Stimulated activated CD4-positive, alpha-beta T cell treated with anti-CD3 and anti-CD28 coated beads, Interleukin-1b, Interleukin-23, amount 100 ng/mL, for 1 hour (primary cell): ENCODE measurements at places on chromosomes 4 and X.

DNA sequence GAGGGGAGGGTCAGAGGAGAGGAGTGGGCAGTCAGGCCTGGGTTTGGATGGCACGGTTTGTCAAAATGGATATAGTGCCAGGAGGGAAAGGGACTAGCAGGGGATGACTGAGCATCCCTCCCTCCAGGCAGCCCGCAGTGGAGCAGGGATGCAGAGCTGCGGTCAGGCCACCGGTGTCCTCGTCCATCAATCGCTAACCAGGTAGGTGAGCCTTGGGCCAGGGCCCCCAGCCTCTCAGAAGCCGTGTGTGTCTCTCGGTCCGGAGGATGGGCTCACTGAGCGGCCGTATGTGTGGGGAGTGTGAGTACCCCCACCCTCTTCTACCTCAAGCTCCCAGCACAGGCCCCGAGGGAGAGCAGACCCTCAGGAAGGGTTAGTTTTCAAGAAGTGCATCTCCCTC lies 538 bp upstream of the CYTL1 start:
- DNase-seq, result no peak

DNA sequence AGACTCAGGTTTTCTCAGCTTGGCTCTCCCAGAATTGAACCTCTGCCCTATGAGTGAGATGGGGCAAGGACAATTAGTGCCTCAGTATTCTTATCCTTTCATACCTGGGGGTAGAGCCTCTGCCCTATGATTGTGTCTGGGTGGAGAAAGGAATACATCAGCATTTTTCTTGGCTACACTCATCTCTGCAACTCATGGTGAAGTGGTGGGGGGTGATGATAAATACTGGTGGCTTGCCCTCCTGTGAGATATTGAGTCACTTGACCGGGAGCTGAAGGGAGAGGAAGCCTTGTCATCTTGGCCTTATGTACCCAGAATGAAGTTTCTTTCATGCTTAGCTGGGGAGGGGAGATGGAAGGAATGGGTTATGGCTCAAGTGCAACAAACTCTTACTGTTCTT lies 71.3 kb upstream of the ENOX2 start:
- DNase-seq, result no peak

DNA sequence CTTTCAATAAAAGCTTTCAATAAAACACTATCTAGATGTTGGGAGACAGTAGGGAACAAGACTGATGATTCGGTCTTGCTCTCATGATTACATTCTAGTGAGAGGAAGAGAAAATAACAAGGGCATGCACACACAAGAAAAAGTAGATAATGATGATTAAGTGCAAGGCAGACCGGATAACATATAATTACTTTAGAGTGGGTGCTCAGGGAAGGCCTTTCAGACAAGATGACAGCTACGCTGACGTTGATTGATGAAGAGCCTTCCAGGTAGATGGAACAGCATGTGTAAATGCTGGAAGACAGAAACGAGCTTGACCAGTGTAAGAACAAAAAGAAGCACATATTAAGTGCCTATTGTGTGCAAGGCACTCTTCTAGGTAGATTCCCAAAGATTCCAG lies 43.4 kb downstream of the TXK start:
- no peak for DNase-seq

DNA sequence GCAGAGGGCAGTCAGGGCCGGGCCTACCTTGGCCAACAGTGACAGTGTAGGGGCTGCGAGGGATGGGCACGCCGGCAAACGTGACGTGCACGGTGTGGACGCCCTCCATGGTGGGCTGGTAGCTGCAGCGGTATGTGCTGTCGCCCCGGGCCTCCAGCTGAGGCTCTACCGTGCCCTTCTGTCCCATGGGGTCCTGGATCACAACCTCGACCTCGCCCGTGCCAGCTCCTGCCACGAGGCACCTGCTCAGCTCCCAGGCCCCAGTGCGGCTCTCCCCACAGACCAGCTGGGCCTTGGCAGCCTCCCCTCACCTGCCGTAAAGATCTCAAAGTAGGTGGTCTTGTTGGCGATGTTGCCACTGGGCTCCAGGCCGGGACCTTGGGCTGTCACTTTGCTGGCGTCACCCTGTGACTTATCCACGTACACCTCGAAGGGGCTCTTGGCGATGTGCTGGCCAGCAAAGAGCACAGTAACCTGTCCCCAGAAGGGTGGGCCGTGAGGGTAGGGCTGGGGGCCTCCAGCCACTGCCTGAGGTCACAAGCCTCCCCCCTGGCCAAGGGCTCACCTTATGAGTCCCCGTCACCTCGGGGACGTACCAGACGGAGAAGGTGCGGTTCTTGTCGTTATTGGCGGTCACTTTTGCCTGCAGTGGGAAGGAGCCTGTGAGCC lies 8.3 kb downstream of the FLNA start:
- DNase-seq, result no peak

DNA sequence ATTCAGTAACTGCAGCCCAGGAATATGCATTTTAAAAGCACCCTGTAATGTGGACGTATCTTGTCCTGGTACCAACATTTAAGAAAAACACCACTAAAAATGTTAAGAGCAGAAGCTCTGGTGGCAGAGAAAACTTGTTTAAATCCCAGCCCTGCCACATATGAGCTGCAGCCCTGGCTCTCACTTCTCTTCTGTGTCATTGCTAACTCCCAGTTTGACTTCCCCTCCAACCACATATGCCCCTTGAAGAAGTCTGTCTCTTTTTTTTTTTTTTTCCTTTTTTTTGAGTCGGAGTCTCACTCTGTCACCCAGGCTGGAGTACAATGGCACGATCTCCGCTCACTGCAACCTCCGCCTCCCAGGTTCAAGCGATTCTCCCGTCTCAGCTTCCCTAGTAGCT lies 14.8 kb downstream of the LHFPL1 start:
- DNase-seq, result no peak

DNA sequence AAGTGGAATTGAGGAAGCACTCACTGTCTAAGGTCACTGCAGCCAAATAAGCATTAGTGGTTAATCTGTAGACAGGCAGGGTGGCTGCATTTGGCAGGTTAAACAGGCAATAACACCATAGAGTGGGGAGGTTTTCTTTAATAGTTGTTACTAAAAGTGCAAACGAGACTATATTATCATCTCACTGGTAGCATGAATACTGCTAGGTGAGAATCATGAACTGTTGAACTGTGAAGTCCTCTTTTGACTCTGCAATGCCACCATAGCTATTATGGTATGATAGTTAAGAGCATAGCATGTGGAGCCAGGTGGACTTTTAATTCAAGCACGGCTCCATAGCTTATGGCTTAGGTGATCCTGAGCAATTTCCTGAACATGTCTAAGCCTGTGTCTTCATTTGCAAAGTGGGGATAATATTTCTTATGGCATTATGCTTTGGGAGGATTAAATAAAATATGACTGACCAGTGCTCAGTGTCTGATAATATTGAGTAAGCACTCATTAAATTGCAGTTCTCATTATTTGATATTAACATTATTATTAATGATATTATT lies 235.6 kb upstream of the HHIP start:
- DNase-seq, result no peak

DNA sequence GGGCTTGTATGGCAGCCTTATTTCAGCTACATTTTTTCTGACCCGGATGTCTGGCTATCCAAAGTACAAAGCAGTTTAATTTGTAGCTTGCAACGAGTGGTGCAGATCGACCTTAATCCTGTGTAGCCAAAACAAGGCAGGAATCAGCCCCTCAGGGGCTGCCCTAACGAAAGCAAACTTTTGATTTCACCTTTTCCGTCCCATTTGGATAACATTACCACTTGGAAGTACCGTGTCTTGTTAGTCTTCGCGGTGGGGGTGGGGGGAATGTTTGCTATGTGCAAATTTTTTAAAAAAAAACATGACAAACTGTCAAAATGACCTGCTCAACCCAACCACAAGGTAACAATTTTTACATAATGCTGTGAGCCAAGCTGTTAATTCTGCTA lies 766 bp upstream of the DNAJB14 start:
- no peak for DNase-seq

DNA sequence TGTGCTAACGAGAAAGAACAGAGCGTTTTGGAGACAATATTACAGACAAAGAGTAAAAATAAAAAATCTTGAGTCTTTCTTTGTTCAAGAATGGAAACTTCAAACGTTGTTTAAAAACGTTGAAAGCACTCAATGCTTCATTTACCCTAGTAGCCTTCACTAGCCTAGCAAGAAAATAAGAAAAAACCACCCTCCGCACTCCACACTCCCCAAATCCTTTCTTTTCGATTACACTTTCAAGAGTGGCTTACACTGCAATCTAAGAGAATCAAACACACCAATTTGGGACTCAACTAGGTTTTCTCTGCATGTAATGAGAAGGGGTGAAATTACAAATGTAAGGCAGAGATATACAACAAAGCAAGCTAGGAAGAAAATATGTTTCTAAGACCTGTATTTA lies 4.7 kb downstream of the TMSB4X start:
- DNase-seq, result no peak

GRCh38 chr4:152101556-152102435 lies 341.0 kb upstream of the GATB start:
- no peak for DNase-seq

GRCh38 chr4:119725688-119726330 lies 97.2 kb upstream of the PDE5A start:
- DNase-seq, result no peak

GRCh38 chrX:151537572-151537971 lies 25.9 kb upstream of the PASD1 start:
- no peak for DNase-seq

DNA sequence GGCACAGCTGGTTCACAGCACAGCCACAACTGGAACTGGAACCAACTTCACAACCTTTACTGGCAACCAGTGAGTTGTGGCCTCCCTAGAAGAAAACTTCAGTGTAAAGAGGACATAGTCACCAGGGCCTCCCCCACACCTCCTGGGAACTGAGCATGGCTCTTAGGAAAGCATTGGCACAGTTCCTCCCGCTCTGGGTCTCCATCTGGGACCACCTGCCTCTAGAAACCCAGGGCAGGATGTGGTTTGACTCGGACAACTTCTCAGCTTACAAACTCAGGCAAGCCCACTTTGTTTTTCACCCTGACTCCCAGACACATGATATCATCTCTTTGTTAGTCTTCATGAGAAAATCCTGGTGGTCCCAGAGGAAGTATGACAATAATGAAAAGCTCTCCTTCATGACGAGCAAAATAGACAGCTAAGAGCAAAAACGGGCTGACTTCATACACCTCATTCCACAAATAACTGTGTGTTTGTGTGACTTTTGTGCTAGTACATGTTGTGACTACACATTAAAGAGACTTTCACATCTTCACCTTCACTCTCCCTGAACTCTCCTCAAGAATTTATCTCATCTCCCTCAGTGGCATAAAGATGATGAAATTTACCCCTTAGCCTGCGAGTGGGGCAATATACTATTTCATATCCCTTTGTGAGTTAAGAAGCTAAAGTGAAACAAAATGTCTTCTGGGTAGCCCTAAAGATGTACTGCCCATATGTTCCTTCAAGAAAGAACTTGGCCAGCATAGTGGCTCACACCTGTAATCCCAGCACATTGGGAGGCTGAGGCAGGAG lies 75.4 kb downstream of the SH3KBP1 start:
- DNase-seq, result no peak

DNA sequence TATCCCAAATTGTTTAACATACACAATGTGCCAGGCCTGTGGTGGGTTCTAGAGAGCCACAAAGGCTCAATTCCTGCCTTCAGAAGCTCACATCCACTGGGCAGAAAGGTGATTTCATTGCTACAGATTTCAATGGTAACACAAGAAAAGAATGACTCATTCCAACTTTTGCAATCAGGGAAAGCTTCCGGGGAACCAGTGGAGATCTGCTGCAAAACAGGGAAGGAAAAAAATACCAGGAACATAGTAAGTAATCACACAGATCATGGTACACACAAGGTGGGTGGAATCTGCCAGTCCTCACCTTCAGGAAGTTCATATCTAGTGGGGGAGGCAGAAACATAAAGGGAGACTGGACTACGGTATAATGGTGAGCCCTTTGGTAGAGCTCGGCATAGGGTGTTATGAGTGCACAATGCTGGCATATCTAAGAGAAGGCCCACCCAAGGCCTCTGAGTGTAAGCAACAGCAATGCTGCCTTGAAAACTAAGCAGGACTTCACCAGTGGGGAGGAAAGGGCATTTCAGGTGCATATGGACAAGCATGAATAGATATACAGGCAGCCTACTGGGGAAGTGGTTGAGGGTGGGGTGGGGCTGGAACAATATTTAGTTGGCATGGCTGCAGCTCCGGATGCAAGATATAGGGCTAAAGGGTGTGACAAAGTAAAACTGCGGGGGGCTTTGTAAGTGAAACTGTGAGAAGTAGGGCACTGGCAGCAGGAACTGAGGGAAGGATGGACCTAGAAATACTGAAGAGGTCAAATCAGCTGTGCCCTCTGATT lies 24.2 kb downstream of the GPRIN3 start:
- DNase-seq, result no peak

- no peak for DNase-seq
Observed at GRCh38 chr4:127249066-127249766, 383.5 kb upstream of the INTU start.

- no peak for DNase-seq
Observed at GRCh38 chr4:43776371-43776770, 672.2 kb downstream of the KCTD8 start.

GRCh38 chr4:142645475-142646108 lies 200.5 kb downstream of the INPP4B start:
- DNase-seq, result no peak

DNA sequence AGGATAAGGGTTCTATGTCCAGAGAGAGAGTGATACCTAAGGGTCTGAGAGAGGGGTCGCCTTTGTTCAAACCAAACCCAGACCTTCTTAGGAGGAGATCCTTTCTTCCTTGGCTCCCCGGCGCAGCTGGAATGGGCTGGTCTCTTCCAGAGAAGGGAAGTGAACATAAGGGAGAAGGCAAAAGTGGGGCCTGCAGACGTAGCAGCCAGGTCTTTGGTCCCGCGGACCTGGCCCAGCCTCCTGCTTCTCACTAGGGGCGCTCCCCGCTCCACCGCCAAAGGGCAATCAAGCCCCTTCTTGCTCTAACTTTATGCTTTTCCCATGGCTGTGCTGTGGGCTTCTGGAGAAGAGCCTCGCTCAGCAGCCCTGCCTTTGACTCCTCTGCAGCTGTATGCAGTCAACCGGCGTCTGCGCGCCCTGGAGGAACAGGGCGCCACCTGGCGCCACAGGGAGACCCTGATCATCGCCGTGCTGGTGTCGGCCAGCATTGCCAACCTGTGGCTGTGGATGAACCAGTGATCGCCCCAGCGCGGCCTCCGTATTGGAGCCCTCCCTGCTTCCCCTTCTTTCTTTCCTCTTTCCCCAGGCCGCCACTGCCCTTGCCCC lies 6.5 kb downstream of the FATE1 start:
- DNase-seq, result no peak

DNA sequence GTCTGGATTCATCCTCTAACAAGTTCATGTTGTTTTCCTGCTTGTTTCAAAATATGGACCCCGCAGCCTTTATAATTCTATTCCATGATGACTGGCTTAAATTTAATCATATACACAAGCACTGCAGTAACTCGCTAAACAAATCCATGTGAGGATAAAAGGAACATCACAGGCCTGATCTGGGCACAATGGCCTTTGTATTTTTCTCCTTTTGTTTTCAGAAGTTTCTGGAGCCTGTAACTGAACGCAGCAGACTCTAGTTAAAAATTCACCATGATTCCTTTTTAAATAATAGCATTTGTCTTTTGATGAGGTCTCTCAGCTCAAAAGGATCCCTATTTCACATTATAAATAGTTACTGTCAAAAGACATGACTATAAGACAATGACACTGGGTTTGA lies 30.2 kb upstream of the TMEM184C start:
- no peak for DNase-seq

GRCh38 chr4:16752150-16752549 lies 146.3 kb downstream of the LDB2 start:
- DNase-seq, result no peak
